SK-N-DZ (cell line): ENCODE measurements at places on chromosomes 3 and 15.

DNA sequence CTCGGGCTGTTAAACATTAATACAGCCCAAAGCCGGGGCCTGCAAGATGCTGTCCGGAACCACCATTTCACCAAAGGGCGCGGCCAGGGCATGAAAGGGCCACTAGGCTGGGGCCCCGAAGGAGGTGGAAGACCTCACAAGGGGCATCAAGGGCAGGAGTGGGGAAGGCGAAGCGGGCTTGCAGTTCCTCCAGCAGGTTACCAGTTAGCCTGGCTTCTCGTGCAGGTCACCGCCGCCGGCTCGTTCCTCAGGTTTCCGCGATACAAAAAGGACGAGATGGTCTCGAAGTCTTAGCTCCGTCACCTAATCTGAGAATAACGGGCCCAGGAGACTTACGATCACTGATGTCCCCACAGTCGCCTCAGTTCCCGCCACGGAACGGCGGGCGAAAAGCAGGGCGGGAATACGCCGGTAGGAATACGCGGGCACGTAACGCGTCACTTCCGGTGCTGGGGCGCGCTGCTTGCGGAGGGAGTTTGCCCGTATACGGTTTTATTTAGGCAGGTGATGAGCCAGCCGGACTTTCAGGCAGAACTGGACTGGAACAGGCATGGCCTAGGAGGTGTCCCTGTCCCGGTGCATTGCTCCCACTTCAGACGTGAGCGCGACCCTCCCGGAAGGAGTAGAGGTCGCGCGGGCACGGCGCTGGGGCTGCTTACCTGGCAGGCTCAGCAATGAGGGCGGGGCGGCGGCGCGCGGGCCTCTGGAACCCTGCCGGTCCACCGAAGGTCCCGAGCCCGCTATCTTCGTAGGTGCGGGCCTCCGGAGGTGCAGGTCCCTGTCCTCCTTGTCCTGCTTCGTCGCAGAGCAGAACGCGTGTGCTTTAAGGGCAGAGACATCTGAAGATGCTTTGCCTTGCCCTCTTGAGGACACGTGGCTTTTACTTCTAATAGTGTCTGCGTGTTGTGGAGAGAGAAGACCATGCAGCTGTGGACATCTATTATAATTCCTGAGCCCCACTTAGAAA is at the start of gene RFC4:
Gene RFC4, minus strand, starts transcription at position 394 of the 967 bp plus-strand sequence. CDS start 1,769 bp downstream, outside the sequence.
- DNase-seq: peak; percentile 92

GRCh38 chr3:38614091-38614490 is 35.4 kb downstream of the SCN5A start:
- DNase-seq: no peak

DNA sequence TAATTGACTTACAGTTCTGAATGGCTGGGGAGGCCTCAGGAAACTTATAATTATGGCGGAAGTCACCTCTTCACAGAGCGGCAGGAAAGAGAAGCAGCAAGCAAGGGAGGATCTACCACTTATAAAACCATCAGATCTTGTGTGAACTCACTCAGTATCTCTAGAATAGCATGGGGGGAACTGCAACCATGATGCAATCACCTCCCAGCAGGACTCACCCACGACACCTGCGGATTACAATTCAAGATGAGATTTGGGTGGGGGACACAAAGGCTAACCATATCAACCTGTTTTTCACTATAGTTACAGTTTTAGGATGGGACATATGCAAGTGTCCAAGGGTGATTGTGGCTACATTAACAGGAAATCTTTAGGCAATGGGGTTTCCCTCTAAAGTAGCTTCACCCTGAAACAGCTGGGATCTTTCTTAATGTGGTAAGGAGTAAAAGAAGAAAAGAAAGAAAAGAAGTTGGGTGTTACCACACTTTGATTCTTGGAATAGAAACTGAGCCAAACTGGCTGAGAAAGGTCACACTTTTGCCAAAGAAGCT is 453.8 kb downstream of the OTOL1 start:
- no peak for DNase-seq

DNA sequence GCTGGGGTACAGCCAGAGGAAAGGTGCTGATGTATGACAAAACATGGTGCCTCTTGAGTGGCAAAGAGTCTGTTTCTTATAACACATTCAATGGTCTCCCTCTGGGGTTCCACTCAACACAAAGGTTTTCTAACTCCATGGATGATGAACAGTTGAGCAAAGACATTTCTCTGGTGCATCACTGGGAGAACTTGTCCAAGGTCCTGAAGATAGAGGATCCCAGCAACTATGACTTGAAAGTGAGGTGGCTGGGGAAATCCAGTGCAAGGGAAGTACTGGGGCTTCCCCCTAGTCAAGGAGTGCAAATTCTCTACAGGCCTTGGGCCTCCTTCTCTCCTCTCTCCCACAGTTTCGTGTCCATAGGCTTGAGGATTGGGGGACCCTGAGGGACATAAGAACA is 431.1 kb downstream of the WDR72 start:
- no peak for DNase-seq

DNA sequence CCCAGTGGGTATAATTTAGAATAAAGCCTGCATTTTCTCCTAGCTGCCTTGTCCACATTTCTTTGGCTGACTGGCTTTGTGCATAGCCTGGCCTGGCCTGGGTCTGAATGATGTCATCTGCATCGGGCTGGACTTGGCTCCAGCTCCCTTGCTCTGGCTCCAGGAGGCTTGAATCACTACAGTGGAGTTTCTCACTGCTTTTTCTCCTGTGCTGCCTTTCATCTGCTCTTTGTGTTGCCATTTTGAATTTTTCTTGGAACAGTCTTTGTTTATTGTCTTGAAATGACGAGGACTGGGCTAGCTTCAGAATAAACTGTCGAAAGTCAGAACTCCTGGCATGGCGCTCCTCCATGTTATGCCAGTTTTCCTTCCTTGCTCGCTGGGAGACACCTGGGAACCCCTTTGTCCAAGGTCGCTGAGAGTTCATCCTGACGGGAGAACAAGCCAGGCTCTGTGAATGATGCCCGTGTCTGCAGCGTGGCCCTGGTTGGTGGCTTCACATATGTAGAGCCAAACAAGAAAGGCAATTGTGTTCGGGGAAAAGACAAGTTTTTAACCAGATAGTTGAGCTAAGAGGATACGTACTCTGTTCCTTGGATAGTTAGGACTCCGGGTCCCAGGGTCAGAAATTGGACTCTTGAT is 258.9 kb downstream of the PDZRN3 start:
- no peak for DNase-seq

DNA sequence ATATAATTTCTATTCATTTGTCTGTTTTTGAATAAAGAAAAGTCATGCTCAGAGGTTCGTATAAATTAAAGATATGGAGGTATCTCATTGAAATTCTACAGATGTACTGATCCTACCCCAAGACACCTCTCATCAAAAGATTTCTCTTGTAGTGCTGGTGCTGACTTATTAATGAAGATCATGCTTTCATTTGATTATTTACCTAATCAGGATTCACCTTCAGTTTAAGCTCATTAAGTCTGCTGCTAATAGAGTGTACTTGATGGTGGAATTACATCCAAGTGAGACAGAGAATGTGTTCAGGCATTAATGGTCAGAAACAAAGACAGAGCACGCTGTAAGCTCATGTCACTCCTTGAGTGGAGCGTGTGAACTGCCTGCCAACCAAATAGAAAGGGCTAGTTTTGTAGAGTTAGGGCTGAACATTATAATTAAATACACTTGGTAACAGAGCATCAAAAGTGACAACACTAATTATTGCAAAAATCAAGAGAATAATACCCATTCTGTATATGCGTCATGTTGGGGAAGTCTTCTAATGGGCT is 45.5 kb downstream of the KBTBD12 start:
- no peak for DNase-seq
